ENCODE measurements at places on chromosomes 11 and 22. TPM values are rescaled to one million over a fixed set of nuclear protein-coding genes. Genes with fewer than 3 reads are reported as not detected.
A peak's percentile ranks its signal among the peaks of the same experiment; 100 is the strongest.

The MMP13 gene
- total RNA-seq, result not detected

GRCh38 chr11:108322666-108323065 is 99.8 kb downstream of the ATM start:
- H3K27me3 ChIP-seq, result no peaks in the 10 kb centered on the region
- no peak overlapping the region for H3K4me3 ChIP-seq
- peaks cover 57% of the 10 kb centered on the region for H3K36me3 ChIP-seq
- no peak for DNase-seq

The HEPHL1 gene
- not detected for total RNA-seq

- H3K4me3 ChIP-seq, result no peak overlapping the region
- DNase-seq, result peak; percentile 32
- H3K27ac ChIP-seq, result peak overlapping the region; percentile 90
- H3K4me1 ChIP-seq, result peaks cover 93% of the 10 kb centered on the region
- H3K27me3 ChIP-seq, result no peaks in the 10 kb centered on the region
Measured at GRCh38 chr22:37303821-37304274, 21.5 kb downstream of the CYTH4 start.

The CNGA4 gene
- total RNA-seq, result not detected

DNA sequence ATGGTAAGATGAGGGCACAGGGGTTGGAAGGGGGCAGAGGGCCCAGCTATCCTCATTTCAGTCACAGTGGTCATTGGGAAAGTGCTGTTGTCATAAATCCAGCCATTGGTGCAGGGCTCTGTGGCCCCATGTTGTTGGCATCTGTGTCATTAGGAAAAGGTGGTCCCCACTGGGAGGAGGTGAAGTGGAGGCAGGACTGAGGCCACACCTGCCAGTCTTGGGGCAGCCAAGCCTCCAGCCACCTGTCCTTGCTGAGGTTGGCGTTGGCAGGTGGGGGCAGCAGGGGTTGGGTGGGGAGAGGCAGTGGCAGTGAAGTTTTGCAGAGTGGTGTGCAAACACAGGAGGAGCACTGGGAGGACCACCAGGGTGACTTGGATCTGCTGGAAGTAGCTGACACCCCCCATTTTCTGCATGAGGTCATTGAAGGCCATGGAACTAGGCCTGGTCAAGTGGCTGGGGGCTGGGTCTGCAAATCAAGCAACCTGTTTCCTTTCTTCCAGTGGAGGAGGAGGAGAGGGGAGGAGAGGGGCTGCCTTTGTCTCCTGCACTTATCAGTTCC is 25.3 kb downstream of the SLC22A6 start:
- DNase-seq, result no peak
- peaks cover 2% of the 10 kb centered on the region for H3K27me3 ChIP-seq
- H3K4me1 ChIP-seq, result no peaks in the 10 kb centered on the region
- H3K27ac ChIP-seq, result no peak overlapping the region

- no peaks in the 10 kb centered on the region for H3K36me3 ChIP-seq
- H3K27ac ChIP-seq, result no peak overlapping the region
- H3K4me1 ChIP-seq, result peaks cover 9% of the 10 kb centered on the region
- DNase-seq, result peak; percentile 58
- no peak overlapping the region for H3K4me3 ChIP-seq
- H3K27me3 ChIP-seq, result no peaks in the 10 kb centered on the region
Measured at GRCh38 chr11:105000797-105001196, 22.2 kb downstream of the CASP5 start.
